ENCODE measurements at places on chromosomes 3 and 15.

DNA sequence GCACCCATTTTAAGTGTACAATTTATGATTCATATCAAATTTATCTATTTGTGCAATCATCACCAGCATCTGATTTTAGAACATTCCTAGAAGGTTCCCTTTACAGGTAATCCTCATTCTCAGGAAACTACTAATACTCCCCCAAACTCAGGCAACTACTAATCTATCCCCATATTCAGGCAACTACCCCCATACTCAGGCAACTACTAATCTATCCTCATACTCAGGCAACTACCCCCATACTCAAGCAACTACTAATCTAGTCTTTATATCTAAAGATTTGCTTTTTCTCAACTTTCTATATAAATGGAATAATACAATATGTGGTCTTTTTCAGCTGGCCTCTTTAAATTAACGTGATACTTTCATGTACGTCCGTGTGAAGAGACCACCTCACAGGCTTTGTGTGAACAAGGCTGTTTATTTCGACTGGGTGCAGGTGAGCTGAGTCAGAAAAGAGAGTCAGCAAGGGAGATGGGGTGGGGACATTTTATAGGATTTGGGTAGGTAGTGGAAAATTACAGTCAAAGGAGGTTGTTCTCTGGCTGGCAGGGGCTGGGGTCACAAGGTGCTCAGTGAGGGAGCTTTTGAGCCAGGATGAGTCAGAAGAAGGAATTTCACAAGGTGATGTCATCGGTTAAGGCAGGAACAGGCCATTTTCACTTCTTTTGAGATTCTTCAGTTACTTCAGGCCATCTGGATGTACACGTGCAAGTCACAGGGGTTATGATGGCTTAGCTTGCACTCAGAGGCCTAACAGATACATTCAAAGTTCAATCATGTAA is 1444.5 kb upstream of the CADM2 start:
- DNase-seq, result no peak

DNA sequence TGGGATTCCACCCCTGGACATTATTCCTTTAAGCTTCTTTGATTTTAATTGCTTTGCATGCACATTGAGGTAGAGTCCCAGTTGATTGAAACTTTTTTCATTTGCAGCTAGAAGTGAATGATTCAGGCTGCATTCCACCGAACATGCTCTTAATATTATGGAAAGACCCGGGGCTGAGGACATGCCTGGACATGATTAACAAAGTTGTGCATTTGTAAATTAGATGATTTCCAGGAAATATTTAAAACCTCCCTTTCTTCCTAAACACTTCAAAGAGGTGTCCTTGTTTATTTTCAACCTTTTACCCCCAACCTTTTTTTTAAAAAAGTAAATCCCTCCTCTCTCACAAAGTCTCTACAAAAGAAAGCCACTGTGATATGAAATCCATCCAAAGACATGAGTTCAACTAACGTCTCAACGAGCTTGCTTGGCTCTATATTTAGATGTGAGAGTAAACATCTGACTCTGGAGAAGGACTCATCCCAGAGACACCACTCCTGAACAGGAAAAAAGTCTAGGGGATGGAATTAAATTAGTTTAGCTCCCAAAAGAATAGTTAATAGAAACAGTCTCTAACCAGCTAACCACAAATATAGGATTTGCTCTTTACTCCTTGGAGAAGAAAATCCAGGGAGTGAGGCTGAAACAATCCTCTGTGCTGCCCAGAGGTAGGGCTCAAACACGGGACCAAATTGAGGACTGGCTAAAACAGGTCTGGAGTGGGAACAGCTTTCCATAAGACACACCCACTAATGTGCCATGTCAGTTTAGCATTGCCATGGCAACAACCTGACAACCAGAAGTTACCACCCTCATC is 83.1 kb downstream of the XXYLT1 start:
- DNase-seq, result no peak

DNA sequence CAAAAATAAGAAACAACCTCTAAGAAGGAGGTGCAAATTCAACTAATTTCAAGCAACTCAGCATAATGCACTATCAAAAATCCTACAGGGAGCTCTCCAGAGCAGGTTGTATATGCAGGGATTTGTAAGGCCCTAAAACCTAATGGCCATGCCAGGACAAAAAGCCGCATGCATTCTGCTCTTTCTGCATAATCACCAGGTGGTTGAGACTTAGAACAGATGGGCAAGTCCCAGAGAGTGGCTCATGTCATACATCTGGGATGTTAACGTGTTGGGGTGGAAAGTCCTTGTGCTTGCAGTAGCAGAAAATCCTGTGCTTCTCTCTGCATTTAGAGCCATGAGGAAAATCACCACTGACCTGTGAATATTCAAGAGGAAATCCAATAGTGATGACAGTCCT is 1002.9 kb downstream of the AGBL1 start:
- no peak for DNase-seq

- DNase-seq, result no peak
These were observed 50.1 kb downstream of the TLE3 start for GRCh38 chr15:70047386-70048197.

GRCh38 chr3:95399585-95399984 is 1336.7 kb downstream of the NSUN3 start:
- DNase-seq, result no peak
